ENCODE measurements at places on chromosomes 1 and 21.

- DNase-seq = no peak
Observed at GRCh38 chr21:42122808-42123207, 51.7 kb downstream of the UMODL1 start.

DNA sequence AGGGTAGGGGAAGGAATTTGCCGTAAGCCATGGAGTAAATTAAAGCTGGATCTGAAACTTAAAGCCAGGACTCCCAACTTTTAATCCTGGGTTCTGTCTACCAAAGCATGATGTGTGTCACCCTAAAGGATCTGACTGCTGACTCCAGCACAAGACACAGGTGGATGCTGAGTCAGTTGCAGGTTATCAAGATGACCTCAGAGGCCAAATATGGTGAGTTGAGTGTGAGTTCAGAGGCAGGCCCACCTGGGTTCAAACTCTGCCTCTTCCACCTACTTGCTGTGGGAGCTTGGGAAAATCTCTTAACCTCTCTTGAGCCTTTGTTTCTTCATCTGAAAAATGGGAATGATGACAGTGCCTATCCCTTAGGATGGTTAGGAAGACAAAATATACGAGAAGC lies 16.7 kb upstream of the LDLRAP1 start:
- DNase-seq = no peak

GRCh38 chr1:4408380-4408779 lies 246.0 kb upstream of the AJAP1 start:
- DNase-seq = no peak

- no peak for DNase-seq
Observed at GRCh38 chr1:221736714-221737113, 5.2 kb downstream of the DUSP10 start.

DNA sequence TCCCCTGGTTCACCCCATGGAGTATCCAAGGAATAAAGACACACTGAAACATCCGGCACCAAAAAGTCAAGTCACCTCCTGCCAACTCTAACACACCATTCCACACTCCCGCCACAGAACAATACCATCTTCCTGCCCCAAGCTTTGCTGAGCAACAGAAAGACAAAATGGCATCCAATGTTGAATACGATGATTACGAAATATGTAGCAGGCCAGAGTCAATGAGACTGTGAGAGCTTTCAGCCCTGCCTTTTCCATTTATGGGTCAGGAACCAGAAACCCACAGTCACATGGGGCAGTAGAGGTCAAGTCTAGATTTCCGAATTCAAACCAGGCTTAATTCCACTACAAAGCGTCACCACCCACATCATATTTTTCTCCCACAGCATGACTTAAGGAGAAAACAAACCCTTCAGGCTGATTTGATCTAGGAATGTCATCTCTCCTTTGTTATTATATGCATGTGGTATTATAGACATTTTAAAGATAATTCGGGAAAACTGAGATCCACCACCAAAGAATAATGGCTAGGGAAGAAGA lies 249.8 kb downstream of the SETD4 start:
- no peak for DNase-seq

DNA sequence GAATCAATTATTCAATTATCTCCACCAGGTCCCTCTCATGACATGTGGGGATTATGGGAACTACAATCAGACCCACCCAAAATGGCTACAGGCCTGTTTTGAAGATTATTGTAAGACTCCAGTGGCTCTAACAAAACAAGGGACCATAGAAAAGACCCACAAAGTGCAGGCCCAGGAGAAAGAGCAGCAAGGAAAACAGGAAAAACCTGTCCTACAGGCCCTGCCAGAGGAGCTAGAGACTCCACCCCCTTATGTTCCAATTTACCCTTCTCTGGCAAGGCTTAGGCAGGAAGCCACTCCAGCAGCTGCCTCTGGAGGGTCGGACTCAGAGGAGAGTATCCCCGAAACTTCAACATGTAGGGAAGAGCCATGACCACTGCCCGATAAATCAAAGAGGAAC lies 96.5 kb downstream of the LIPI start:
- no peak for DNase-seq

- no peak for DNase-seq
Observed at GRCh38 chr1:4161366-4162006, 261.4 kb upstream of the C1orf174 start.

DNA sequence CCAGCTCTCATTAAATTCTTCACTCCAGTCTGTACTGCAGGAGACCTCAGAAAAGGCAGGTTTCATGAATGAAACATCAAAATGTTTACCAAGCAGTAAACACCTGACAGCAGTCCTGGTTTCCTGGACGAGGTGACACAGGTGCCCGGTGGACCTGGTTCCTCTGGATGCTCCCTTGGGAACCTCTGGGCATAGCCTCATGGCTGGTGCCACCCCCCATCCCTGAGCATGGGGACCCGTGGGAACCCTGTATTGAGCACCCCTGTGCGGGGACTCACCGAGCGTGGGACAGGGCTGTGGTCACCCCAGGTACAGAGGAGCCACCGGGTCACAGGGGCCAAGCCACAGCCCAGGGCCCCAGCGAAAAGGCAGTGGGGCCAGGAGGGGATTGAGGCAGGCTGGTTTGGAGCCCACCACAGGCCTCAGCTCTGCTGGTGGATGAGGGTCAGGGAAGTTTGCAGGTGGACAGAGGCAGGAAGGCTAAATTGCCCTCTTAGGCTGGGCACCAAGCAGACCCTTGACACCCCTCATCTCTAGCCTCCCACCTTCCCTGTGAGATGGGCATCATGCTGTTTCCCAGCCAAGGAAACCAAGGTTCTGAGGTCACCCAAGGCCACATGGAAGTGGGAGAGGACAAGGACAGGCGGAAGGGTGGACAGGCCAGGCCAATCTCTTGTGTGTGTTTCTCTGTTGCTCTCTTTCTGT lies 158.4 kb downstream of the PTPRU start:
- DNase-seq = no peak

- DNase-seq = no peak
Observed at GRCh38 chr1:235049217-235049616, 79.4 kb downstream of the TOMM20 start.

DNA sequence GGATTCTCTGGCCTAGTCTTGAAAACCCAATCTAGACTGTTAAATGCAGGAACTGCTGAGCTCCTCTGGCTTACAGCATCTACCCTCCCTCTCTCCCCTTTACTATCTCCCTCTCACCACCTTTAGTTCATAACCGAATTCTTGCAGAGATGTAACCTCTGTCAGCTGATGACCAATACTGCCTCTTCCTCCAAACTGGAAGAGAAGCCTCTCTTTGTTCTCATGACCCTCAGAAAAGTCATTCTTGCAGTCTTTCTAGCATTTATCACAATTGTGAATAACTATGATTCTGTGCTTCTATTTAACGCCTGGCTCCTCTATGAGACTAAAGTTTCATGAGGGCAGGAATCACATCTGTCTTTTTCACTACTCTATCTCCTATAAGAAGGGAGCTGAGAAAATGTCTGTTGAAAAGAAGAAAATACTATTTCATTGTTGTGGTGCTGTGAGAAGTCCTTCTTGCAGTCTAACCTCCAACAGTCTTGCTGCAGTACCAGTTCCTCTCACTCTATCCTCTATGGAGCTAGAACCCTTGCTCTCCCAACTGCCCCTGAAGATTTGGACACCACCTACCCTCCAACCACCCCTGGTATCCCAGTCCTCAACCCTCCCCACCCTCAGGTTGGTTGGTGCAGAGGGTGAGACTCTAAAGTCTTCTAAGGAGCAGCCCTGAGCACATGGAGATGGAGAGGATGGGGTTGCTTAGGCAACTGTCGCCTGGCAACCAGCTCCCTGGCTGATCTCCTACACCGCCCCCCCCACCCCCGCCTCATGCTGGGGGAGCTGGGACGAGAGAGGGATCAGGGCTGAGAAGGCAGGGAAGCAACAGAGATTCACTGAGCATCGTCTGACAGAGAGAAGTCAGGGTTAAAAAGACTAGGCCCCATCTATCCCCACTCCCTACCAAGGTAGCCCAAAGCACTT lies 13.9 kb downstream of the MEF2D start:
- DNase-seq = no peak

GRCh38 chr1:227947676-227948492 lies at the start of gene WNT9A:
Gene WNT9A (minus strand): TSS chr1:227947932. CDS start chr1:227947887, 45 bp downstream.
- DNase-seq = no peak

DNA sequence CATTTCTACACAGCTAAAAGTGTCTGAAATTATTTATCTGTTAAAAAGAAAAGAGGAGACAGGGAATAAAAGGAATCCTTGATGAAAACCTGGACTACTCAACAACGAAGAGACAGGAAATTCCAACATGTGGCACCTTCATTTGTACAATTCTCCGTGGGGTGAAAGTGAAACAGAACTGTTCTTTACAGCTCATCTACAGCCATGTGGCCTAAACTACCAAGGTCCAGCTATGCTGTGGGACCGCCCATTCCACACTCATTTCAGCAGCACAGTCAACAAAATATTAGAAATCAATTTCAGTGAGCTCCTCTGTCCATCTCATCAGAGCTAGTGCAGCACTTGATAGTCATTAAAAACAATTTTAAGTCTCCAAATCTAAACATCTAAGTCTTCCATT lies 44.0 kb downstream of the UBR4 start:
- no peak for DNase-seq

GRCh38 chr1:70264839-70265238 lies 43.7 kb downstream of the SRSF11 start:
- no peak for DNase-seq

DNA sequence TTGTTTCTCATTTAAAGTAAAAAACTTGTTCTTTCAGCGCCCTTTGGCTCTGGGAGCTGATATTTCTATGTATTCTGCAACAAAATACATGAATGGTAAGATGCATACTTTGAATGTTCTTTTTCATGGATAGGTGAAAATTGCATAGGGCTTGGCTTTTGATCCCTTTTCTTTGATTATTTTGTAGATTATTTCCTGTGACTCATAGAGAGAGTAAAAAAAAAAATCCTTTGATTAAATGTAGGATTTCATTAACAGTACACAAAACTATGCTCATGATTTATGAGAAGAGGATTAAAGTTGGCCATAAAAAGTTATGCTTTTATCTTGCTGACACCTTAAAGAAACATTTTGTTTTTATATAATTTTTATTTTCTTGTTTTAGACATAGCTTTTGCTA lies 18.7 kb downstream of the CTH start:
- no peak for DNase-seq

DNA sequence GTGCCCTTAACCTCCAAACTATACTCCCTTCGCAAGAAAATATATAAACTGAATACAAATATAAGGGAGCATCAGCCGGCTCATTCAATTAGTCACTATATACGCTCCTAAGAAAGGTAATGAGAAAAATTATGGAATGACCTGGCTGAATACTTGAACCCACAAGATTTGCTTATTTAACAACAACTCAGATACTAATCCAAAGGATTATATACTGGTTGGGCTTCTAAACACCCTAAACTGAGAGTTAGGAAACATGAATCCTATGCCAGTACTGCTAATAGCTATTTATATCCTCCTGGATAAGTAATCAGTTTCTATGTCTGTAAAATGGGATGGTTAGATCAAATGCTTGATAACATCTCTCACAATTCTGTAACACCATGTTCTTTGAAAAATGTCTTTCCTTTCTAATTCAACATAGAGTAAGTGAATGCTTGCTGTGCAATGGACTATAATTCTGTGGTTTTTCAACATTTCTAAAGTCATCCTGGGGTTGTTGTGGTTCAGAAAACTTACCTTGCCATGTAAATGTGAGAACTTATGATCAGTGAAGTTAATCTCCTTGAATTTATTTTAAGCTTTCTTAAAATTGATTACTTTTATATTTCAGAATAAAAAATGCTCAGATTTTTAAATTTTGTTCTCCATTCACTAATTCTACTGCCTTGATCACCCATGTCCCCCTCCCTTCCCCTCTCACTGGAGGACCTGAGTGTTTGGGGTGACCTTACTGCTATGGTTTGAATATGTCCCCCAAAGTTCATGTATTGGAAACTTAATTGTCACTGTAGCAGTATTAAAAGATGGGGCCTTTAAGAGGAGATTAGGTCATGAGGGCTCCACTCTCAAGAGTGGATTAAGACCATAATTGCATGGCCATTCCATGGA lies 14.5 kb downstream of the DUSP10 start:
- no peak for DNase-seq

DNA sequence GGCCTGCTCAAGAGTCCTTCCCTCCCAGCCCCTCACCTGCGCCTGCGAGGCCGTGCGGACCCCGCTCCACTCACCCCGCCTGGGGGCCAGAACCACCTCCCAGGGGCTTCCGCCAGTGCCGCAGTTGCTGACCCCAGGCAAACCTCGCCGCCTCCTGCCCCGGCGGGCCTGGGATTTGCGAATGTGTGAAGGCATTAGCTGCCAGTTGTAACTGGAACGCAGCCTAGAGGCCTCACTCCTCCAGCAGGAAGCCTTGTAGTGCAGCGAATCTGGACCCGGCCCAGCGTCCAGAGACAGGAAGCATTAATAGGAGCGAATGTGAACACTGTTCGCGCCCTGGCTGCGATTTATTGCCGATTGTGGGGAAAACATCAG lies 140.9 kb upstream of the ARHGEF16 start:
- no peak for DNase-seq

DNA sequence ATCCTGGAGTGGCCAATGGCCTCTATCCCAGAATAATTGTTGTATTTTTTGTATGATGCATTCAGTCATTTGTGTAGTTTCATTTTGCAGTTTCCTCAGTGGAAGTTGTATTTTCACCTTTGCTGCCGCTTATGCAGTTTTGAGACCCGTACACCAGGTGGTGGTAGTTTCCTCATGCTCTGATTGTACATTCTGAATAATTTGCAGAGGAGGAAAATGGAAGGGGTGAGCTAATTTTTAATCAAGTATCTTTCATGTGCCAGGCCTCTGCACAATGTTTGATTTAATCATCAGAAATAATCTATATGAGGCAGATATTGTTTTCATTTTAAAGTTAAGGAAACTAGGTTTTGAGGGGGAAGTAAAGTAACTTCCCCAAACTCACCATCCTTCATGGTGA lies 29.5 kb downstream of the HLX start:
- DNase-seq = no peak

DNA sequence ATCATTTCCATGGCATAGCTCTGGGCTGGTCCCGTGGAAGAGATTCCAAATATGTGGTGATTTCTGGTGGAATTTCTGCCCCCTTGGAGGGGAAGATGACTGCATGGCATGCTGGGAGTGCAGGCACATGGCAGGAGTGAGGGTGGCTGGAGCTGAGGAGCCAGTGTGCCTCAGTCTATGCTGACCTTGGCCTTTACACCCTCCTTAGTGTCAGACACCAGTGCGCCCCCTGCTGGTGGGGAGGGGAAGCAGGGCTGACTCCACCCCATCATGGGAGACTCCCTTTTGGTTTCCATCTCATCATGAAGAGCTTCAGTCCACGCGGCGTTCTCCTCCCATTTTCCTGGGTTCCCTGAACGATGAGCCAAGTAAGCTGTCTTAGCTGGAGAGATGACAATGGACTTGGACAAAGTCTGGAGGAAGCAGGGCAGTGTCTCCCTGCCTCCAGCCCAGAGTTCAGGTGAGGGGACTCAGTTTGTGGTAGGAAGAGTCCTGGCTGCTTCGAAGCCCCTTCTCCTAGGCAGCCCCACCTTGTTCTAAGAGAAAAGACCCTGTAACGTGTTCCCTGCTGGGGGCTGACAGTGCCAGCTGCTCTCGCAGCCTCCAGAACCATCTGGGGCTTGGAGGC lies 10.3 kb downstream of the ALX3 start:
- peak; percentile 4 for DNase-seq
